ENCODE measurements at places on chromosomes 2 and 18. TPM values are rescaled to one million over a fixed set of nuclear protein-coding genes. Genes with fewer than 3 reads are reported as not detected.

RGPD3 gene
- under 0.01 TPM for total RNA-seq

LIMS4 gene
- not detected for total RNA-seq

OSR1 gene
- 18.8 TPM for total RNA-seq

SLC4A3 gene
- total RNA-seq = 4.0 TPM

UGT1A9 gene
- not detected for total RNA-seq

KLHL41 gene
- 0.13 TPM for total RNA-seq

LDLRAD4 gene
- total RNA-seq = 0.52 TPM

AMER3 gene
- not detected for total RNA-seq

FBXO36 gene
- 4.3 TPM for total RNA-seq
